ENCODE measurements at places on chromosomes 11 and 22. TPM values are rescaled to one million over a fixed set of nuclear protein-coding genes. Genes with fewer than 3 reads are reported as not detected.

DNA sequence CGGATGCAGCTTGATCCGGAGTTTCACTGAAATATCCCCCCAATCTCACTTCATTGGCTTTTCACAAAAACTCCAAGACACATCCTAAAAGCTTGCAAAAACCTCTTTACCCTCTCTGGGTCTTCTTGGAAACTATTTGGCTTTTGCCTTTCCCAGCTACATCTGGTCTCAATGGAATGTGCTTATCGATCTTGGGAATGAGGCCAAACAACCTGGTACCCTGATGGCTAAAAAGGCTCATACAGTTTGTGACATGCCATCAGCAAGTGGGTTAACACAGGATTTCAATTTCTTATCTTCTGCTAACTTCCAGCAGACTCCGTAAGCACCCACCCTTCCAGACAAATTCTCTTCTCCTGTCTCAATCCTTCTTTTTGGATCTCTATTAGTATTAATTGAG is 45.9 kb upstream of the TEAD1 start:
- DNase-seq: no peak
- H3K4me1 ChIP-seq: no peaks in the 10 kb centered on the region
- H3K27ac ChIP-seq: no peak overlapping the region
- no peaks in the 10 kb centered on the region for H3K27me3 ChIP-seq

- H3K27ac ChIP-seq: no peak overlapping the region
- H3K4me3 ChIP-seq: no peak overlapping the region
- peaks cover 10% of the 10 kb centered on the region for H3K4me1 ChIP-seq
- H3K27me3 ChIP-seq: no peaks in the 10 kb centered on the region
- DNase-seq: no peak
These were observed 29.7 kb upstream of the TMPRSS4 start for GRCh38 chr11:118046964-118047700.

The KCNJ5 gene
- total RNA-seq: 0.14 TPM

GRCh38 chr11:69076129-69076791 is 27.5 kb downstream of the TPCN2 start:
- H3K4me3 ChIP-seq: no peak overlapping the region
- no peaks in the 10 kb centered on the region for H3K36me3 ChIP-seq
- H3K27me3 ChIP-seq: no peaks in the 10 kb centered on the region
- DNase-seq: no peak
- peaks cover 6% of the 10 kb centered on the region for H3K4me1 ChIP-seq

GRCh38 chr22:25908212-25908611 is 166.2 kb downstream of the MYO18B start:
- H3K4me3 ChIP-seq: no peak overlapping the region
- DNase-seq: no peak
- H3K4me1 ChIP-seq: peaks cover 10% of the 10 kb centered on the region
- H3K27me3 ChIP-seq: peaks cover 56% of the 10 kb centered on the region

- DNase-seq: no peak
- H3K27ac ChIP-seq: no peak overlapping the region
- H3K4me1 ChIP-seq: peaks cover 5% of the 10 kb centered on the region
These were observed 35.8 kb upstream of the CHRM4 start for GRCh38 chr11:46427364-46427763.

The PTPMT1 gene
- total RNA-seq: 41.8 TPM

DNA sequence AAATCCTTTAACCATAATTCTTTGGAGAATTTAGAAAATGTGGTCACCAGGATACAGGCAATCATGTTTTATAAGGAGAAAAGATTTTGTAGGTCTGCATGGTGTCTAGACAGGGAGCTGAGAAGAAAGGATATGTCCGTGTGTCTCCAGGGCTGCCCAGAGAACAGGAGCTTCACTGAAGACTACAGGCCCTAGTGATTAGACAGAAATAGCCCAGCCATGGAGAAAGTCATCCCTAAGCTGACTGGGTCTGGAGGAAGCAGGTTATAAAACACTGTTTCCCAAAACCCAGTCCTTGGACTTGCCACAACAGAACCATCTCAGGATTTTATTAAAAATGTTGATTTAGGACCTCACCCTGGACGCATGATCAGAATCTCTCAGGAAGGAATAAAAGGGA is 84.4 kb downstream of the GALNT18 start:
- no peaks in the 10 kb centered on the region for H3K36me3 ChIP-seq
- H3K27me3 ChIP-seq: no peaks in the 10 kb centered on the region
- DNase-seq: no peak
- H3K4me1 ChIP-seq: peaks cover 12% of the 10 kb centered on the region

The H19 gene
- total RNA-seq: 71.8 TPM

- no peak overlapping the region for H3K4me3 ChIP-seq
- peaks cover 24% of the 10 kb centered on the region for H3K4me1 ChIP-seq
- no peak for DNase-seq
- peaks cover 43% of the 10 kb centered on the region for H3K27me3 ChIP-seq
- no peak overlapping the region for H3K27ac ChIP-seq
These were observed 38.7 kb upstream of the ATXN10 start for GRCh38 chr22:45632791-45633515.

DNA sequence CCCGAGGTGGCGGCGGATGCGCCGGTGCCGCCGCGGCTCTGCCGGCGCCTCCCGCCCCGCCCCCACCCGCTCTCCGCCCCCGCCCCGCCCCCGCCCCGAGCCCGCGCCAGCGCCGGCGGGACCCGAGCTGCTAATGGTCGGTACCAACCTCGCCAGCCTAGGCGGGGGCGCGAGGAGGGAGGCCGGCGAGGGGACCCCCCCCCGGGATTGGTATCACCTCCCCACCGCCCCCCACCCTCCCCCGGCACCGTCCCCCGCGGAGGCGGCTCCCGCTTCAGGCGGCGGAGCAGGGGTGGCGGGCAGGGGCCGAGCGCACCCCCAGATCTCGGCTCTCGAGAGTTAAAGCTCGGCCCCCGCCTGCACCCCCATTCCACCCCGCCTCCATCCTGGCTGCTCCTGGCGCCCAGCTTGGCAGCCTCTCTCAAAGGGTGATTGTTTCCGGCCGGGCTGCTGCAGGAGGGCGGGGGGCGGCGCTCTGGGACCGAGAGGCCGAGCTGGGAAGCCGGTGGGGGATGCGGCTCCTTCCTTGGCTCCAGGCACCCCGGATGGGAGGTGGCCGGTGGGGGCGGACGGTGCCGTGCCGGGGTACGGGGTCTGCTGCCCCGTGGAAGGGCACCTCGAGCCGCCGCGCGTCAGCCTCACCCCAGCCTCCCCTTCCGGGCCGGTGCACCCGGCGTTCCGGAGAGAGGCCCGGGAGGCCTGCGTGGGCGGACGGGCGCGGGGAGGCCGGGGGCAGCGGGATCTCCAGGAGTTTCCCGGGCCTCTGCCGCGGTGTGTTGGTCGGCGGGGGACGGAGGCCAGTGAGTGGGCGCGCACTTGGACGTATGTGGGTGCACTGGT is at the start of gene B3GAT1:
Gene B3GAT1 (minus strand): TSS at position 40 of the 840 bp plus-strand sequence. CDS start 24,583 bp downstream, outside the sequence.
- DNase-seq: peak; percentile 54
- H3K27ac ChIP-seq: no peak within 1 kb of the TSS
- H3K4me1 ChIP-seq: peaks cover 48% of the 10 kb centered on the region
- no peaks in the 10 kb centered on the region for H3K36me3 ChIP-seq

DNA sequence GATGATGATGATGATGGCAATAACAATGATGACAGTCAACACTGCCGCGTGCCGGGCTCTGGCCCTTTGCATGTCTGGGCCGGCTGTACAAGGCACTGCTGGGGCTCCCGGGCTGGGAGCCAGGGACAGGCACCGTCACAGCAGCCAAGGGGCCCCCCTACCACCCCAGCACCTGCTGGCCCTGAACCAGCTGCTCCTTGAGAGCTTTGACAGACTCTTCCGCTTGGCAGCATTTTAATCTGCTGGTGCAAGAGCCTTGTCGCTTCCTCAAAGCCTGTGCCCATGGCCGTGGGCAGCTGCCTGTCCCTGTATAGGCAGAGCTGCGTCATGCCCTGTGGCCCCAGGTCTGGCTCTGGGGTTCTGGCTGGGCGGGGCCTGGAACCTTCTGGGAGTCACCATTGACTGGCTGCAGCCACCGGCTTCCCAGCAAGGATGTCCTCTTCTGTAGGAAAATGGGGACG is 12.9 kb upstream of the MUC6 start:
- peaks cover 6% of the 10 kb centered on the region for H3K27me3 ChIP-seq
- H3K4me3 ChIP-seq: no peak overlapping the region
- no peak for DNase-seq
- H3K36me3 ChIP-seq: no peaks in the 10 kb centered on the region
- no peak overlapping the region for H3K27ac ChIP-seq

The ABCC8 gene
- total RNA-seq: 6.1 TPM

DNA sequence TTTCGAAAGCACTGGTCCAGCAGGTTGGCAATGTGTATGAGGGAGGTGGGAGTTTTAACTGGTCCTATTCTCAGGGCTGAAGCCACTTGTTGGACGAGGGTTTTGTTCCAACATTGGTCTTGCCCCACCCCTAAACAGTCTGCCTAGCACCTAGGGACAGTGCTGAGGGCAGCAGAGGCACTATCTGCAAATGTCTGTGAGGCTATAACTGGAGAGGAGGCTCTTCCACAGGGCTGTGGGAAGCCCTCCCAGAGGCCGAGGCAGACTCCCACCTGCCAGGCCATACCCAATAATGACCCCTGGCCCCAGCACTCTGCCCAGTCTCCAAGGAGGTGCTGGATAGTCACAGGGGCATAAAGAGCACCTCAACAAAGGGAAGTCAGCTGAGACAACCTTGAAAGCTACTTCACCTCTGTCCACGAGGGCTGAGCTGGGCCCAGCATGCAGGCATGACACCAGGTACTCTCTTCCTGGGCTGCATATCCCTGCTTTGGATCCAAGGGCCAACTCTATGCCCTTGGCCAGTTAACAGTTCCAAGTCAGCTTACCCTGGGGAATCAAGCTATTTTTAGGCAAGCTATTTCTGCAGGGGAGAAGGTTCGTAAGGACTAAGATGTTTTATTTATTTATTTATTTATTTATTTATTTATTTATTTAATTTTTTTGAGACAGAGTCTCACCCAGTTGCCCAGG is 40.2 kb upstream of the SLC25A1 start:
- peaks cover 10% of the 10 kb centered on the region for H3K36me3 ChIP-seq
- no peak overlapping the region for H3K4me3 ChIP-seq
- H3K27me3 ChIP-seq: no peaks in the 10 kb centered on the region

The MICAL3 gene
- 84.5 TPM for total RNA-seq

The PHOX2A gene
- total RNA-seq: 5.6 TPM

GRCh38 chr11:95922099-95922498 is 1.8 kb downstream of the MTMR2 start:
- H3K4me3 ChIP-seq: peak overlapping the region; percentile 73
- H3K27ac ChIP-seq: no peak overlapping the region
- H3K36me3 ChIP-seq: no peaks in the 10 kb centered on the region
- peaks cover 37% of the 10 kb centered on the region for H3K4me1 ChIP-seq

DNA sequence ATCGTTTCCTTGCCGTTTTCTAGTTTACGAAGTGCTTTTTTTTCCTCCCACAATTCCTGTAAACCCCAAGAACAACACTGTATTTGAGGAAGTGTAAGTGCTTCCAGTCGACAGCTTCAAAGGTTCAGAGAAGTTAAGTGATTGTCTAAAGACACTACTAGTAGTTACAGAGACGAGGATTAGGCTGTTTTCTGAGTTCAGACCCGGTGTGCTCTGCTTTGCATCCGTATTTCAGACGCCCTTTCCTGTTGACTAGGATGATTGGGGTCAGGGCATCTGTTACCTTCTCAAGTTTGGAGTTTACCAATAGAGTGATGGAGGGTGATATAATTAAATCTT is 430 bp downstream of the CLP1 start:
- no peak for DNase-seq
- peak overlapping the region; percentile 92 for H3K27ac ChIP-seq
- peaks cover 5% of the 10 kb centered on the region for H3K36me3 ChIP-seq

GRCh38 chr11:64056213-64056785 is 20.6 kb downstream of the FLRT1 start:
- no peak overlapping the region for H3K27ac ChIP-seq
- no peak for DNase-seq
- no peaks in the 10 kb centered on the region for H3K36me3 ChIP-seq
- H3K4me3 ChIP-seq: no peak overlapping the region

The KRTAP5-1 gene
- total RNA-seq: not detected

The LRRC74B gene
- total RNA-seq: not detected

The OR8G1 gene
- total RNA-seq: not detected

DNA sequence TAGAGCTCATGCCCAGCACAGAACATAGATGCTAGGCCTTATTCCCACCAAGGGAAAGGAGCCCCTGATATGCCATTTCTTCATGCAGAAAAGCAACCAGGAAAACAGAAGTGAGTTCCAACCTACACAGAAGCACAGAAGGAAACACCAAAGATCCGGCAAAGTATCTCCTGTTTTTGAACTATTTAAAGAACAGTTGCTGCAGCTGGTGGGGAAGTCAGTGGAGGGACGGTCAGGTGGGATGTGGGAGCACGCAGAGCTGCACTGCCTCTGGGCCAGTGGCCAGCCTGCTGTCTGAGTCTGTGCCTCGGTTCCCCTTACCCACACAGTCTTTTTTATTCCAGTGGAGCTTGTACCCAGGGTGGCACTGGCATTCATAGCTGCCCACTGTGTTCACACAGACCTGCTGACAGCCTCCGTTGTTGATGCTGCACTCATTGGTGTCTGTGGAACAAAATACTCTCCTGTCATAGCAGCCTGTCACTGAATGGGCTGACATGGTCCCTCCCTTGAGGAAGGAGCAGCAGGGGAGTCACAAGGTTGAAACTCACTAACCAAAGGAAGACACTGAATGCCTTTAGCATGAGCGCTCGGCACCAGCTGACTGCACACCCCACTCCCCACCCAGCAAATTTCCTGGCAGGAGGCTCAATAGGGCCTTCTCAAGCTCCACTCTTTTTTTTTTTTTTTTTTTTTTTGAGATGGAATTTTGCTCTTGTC is 37.9 kb downstream of the SCUBE2 start:
- no peak overlapping the region for H3K27ac ChIP-seq
- H3K4me3 ChIP-seq: no peak overlapping the region
- no peak for DNase-seq

GRCh38 chr11:96827164-96827563 is 437.4 kb downstream of the JRKL start:
- H3K27ac ChIP-seq: no peak overlapping the region
- no peak for DNase-seq
- H3K27me3 ChIP-seq: peaks cover 7% of the 10 kb centered on the region
- no peak overlapping the region for H3K4me3 ChIP-seq

The APOBEC3C gene
- total RNA-seq: 9.5 TPM

DNA sequence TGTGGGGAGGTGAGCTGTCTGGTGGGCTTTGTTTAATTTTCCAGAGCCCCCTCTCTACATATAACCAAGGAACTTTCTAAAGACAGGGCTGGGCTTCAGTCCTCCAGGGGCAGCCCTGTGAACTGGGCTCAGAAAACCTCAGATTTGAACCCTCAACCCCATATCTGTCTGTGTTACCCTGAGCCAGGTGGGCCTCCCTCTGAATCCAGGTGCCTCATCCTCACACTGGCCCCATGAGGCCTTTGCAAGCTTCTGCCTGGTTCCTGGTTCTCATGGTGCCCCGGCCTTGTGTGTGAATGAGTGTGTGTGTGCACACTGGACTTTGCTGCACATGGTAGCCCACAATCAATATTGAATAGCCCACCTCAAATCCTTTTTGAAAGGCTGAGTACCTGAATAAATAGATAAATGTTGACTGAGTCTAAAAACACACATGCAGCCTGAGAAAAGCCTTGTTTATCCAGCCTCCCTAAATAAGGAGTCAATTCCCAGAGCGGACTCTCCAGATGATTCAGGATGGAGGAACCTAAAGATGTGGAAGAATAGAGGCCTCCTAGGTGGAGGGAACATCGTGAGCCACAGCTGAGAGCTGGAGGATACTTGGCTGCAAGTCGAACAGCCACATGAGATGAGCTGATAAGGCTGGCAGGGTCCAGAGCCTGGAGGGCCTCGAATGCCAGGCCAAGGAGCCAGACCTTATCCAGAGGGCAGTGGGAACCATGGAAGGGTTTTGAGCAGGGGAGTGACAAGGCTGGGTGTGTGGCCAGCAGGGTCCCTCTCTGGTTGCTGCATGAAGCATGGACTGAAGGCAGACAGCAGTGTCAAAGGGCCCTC is 28.1 kb upstream of the P2RY2 start:
- no peaks in the 10 kb centered on the region for H3K36me3 ChIP-seq
- peaks cover 3% of the 10 kb centered on the region for H3K27me3 ChIP-seq
- H3K4me1 ChIP-seq: peaks cover 4% of the 10 kb centered on the region
- DNase-seq: no peak
- no peak overlapping the region for H3K27ac ChIP-seq
